Fibroblast of lung (primary cell): ENCODE measurements at places on chromosomes 13 and 19.

- no peak for DNase-seq
Observed at GRCh38 chr13:34361560-34361959, 543.6 kb downstream of the RFC3 start.

DNA sequence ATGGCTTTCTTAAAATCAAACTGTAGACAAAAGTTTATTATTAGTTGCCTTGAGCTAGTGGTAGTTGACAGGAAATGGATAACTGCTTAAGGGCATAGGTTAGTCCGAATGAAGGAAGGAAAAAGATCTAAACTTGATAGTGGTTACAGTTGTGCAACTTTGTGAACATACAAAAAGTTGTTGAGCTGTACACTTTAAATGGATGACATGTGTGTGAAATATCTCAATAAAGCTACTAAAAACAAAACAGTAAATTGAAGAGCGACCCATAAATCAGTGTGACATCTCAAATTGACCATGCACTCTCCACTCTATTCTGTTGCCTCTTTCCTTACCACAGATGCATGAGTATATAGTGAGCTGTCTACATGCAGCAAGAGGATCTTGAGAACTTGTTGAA is 1757.8 kb downstream of the PCDH9 start:
- peak; percentile 21 for DNase-seq

- no peak for DNase-seq
Observed at GRCh38 chr13:95234242-95234641, 67.0 kb downstream of the ABCC4 start.

DNA sequence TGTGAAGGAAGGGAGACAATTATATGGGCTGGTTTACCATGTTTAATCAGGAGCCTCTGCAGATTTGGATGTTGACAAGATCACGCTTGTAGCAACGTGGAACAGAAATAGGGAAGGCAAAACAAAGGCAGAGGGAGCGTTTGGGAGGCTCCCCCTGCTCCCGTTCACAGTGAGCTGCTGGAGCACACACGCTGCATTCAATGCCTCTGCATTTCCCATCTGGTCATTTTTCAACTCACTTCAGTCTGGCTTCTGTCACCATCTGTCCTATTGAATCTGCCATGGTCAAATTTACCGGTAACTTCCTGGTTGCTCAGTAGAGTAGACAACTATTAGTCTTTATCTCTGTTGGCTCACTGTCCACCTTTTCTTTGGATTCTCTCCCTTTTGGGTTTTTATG is 91.0 kb downstream of the NHLRC3 start:
- DNase-seq: no peak

DNA sequence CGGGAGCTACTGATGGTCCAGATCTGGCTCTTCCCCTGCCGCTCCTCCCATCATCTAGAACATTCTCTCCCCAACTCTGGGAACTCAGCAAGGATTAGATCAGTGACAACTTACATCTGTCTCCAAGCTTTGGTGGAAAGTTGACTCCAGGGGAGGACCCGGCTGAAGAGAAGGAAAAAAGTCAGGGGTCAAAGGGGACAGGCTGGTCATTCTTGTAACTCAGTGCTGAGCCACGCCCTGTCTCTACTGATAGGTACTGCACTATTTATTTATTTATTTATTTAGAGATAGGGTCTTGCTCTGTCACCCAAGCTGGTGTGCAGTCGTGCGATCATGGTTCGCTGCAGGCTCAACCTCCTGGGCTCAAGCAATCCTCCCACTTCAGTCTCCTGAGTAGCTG is 14.3 kb downstream of the PLEKHA4 start:
- DNase-seq: no peak

- DNase-seq: no peak
Observed at GRCh38 chr13:100828226-100828625, 153.6 kb upstream of the TMTC4 start.

DNA sequence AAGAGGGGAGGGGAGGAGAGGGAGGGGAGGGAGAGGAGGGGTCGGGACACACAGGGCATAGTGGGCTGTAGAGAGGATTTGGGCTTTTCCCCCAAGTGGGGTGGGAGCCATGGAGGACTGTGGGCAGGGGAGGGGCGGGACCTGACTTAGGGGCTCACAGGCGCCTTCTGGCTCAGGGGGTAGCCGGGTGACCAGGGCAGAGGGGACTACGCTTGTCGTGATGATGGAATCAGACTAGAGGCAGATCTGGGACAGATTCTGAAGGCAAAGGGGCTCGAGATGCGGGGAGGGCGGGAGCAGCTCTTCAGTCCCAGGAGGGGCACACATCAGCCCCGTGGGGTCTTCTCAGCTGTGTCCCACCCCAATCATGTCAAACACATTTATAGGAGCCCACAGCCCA is 13.5 kb downstream of the NDUFA11 start:
- DNase-seq: no peak

- DNase-seq: no peak
Observed at GRCh38 chr19:23118400-23118799, 1.6 kb downstream of the ZNF730 start.

GRCh38 chr13:113965968-113966884 is 7.7 kb downstream of the C13orf46 start:
- no peak for DNase-seq

DNA sequence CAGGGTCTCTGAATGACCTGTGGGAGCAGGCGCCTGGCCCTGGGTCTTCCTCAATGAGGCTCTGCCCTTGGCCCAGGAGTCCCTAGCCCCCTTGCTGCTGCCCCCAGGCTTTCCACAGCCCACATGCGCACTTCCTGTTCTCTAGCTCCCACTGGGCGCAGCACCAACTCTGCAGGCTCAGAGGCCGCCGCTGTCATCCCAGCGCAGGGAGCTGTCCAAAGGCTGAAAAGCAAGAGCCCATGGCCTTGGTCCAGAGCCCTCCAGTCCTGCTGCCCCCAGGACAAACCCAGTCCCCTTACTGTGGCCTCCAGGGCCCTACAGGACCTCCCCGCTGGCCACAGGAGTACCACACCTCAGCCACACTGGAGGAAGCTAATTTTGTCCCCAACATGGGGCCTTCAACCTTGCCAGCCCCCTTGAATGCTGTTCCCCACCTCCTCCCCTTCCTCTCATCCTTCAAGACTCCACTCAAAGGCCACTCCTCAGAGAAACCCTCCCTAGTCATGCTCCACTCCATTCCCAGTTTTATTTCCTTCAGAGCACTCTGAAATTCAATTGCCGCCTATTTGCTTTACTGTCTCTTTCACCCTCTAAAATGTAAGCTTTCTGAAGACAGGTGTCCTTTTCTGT is 8.0 kb upstream of the POU2F2 start:
- DNase-seq: peak; percentile 66

- DNase-seq: peak; percentile 79
Observed at GRCh38 chr13:111281751-111282311, 38.6 kb upstream of the TEX29 start.
